ENCODE measurements at places on chromosomes 6 and 20. TPM values are rescaled to one million over a fixed set of nuclear protein-coding genes. Genes with fewer than 3 reads are reported as not detected.

The UNC5CL gene
- 0.62 TPM for total RNA-seq

The TRIM31 gene
- not detected for total RNA-seq

The LRRC73 gene
- total RNA-seq = 1.2 TPM

The INSM1 gene
- total RNA-seq = not detected

The MUC21 gene
- not detected for total RNA-seq

The KCNG1 gene
- 6.2 TPM for total RNA-seq

The OR2H2 gene
- not detected for total RNA-seq

The DYNLRB1 gene
- total RNA-seq = 189 TPM

The DACT2 gene
- not detected for total RNA-seq

The SLC17A1 gene
- not detected for total RNA-seq

The STX11 gene
- 0.88 TPM for total RNA-seq

The SEL1L2 gene
- not detected for total RNA-seq

The HLA-DQB1 gene
- not detected for total RNA-seq

The NMBR gene
- total RNA-seq = not detected

The APCDD1L gene
- 2.4 TPM for total RNA-seq

The RSPH9 gene
- total RNA-seq = not detected

The SMPDL3A gene
- 6.3 TPM for total RNA-seq

The EYA4 gene
- 0.02 TPM for total RNA-seq

The SLC35D3 gene
- not detected for total RNA-seq

The FKBP1C gene
- 0.41 TPM for total RNA-seq

The ZNF334 gene
- total RNA-seq = 0.12 TPM

The MRAP2 gene
- 0.86 TPM for total RNA-seq

The ZNF322 gene
- 21.4 TPM for total RNA-seq

The GZF1 gene
- total RNA-seq = 18.7 TPM

The DEK gene
- 193 TPM for total RNA-seq

The TSBP1 gene
- not detected for total RNA-seq

The DEFB123 gene
- not detected for total RNA-seq

The GATA5 gene
- total RNA-seq = 4.7 TPM

The BPIFA1 gene
- total RNA-seq = not detected

The TMEM217 gene
- total RNA-seq = 3.2 TPM

The CLIC5 gene
- total RNA-seq = not detected

The C6orf52 gene
- total RNA-seq = 16.5 TPM

The ZNF341 gene
- 1.6 TPM for total RNA-seq

The NDRG3 gene
- 54.6 TPM for total RNA-seq

The ENPP5 gene
- not detected for total RNA-seq

The KHDC1 gene
- total RNA-seq = 6.4 TPM

The LY6G6D gene
- not detected for total RNA-seq

The PRIM2 gene
- total RNA-seq = 62.8 TPM

The TCF15 gene
- not detected for total RNA-seq

The COL21A1 gene
- total RNA-seq = not detected

The BCAS4 gene
- 21.4 TPM for total RNA-seq

The TMEM170B gene
- total RNA-seq = 4.0 TPM

The DNAAF9 gene
- 2.1 TPM for total RNA-seq

The NKX2-2 gene
- total RNA-seq = 4.4 TPM

The SIM1 gene
- total RNA-seq = not detected

The ATP6V1G2 gene
- total RNA-seq = 2.3 TPM

The MAP3K5 gene
- 0.91 TPM for total RNA-seq

The PRSS35 gene
- 1.3 TPM for total RNA-seq

The ENPP4 gene
- total RNA-seq = not detected

The SLC39A7 gene
- 120 TPM for total RNA-seq

The OR2H1 gene
- not detected for total RNA-seq

The ERVFRD-1 gene
- not detected for total RNA-seq

The TDP2 gene
- total RNA-seq = 32.8 TPM

The HTR1E gene
- not detected for total RNA-seq

All from A172 (cell line).